GM18507 (cell line): ENCODE measurements at places on chromosomes 1 and 21.

- DNase-seq, result no peak
Measured at GRCh38 chr21:45994759-45995685, 13.5 kb downstream of the COL6A1 start.

GRCh38 chr1:37040261-37040660, 5.9 kb upstream of the GRIK3 start:
- no peak for DNase-seq

DNA sequence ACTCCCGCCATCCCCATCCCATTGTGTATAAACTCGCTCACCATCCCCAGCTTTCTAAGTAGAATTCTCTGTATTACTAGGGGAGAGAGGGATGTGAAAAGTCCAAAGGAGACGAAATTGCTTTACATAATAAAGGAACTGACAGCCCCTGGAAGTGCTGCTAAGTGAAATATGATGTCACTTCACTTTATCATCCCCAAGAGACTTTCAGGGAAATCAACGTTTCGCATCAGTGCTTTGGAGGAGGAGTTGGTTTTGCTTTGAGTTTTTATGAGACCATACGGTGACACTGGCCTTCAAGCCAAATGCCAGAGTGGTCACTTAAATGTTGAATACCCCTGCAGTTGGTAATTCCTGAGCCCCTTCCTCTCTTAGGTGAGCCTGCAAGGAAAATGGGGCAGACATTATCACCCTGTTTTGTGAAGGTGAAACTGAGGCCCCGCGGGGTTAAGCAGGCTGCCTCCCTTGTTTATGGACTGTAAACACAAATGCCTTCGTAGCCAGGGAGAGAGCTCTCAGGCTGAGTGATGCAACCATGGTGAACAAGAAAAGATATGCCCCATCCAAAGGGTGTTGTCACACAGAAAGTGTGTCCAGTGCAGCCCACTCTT, 58.4 kb upstream of the KAZN start:
- no peak for DNase-seq

DNA sequence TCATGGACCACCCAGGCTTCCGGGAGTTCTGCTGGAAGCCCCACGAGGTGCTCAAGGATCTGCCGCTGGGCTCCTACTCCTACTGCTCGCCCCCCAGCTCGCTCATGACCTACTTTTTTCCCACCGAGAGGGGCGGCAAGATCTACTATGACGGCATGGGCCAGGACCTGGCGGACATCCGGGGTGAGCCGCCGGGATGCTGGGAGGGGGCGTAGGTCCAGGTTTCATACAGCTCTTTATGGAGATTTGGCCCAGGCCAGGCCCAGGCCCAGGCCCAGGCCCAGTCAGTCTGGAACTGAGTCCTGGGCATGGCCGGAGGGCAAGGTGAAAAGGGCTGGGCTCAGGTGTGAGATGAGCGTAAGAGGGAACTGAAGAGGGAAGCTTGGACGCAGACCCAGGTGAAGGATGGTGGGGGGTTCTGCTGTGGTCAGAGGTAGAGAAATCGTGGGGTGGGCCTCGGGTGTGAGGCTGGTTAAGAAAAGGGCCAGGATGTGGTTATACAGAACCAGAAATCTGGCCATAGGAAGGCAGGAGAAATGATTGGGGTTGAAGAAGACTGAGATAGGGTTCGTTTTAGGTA, 23.0 kb downstream of the DISP3 start:
- DNase-seq, result no peak

- no peak for DNase-seq
Measured at GRCh38 chr1:240739139-240739538, 127.2 kb upstream of the GREM2 start.

DNA sequence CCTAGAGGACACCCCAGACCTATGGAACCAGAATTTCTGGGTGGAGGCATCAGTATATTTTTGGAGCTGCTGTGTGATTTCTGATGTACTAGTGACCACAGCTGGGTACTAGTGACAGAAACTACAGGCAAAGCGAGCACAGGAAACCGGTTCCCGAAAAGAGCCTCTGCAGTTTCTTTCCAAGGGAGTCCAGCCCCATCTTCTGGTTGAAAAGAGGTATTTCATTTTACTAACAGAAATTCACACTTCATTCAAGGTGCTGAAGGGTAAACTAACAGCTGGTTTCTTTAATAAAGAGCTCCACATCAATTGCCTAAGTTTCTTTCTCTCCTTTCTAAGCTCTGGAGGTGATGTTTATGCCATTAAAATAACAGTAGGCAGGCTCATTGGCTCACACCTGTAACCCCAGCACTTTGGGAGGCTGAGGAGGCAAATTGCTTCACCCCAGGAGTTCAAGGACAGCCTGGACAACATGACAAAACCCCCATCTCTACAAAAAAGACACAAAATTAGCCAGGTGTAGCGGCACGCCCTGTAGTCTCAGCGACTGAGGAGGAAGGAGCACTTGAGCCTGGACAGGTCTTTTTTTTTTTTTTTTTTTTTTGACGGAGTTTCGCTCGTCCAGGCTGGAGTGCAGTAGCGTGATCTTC, 22.0 kb downstream of the THAP3 start:
- DNase-seq, result no peak

DNA sequence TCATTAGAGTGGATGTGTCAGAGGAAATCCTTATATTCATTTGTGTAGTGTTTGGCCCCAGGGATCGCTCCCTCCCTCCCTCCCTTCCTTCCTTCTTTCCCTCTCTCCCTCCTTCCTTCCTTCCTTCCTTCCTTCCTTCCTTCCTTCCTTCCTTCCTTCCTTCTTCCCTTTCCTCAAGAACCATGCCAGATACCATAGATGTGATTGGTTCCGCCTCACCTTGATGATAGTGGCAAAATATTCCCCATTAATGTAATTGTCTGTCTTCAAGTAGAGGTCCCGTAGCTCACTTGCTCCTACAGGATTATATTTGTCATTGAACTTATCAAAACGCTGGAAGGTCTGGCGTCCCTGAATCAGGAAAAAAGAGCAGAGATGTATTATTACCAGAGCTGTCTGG, 7.8 kb upstream of the DENND2C start:
- DNase-seq, result no peak

- no peak for DNase-seq
Measured at GRCh38 chr1:35524106-35524505, 33.1 kb downstream of the KIAA0319L start.

DNA sequence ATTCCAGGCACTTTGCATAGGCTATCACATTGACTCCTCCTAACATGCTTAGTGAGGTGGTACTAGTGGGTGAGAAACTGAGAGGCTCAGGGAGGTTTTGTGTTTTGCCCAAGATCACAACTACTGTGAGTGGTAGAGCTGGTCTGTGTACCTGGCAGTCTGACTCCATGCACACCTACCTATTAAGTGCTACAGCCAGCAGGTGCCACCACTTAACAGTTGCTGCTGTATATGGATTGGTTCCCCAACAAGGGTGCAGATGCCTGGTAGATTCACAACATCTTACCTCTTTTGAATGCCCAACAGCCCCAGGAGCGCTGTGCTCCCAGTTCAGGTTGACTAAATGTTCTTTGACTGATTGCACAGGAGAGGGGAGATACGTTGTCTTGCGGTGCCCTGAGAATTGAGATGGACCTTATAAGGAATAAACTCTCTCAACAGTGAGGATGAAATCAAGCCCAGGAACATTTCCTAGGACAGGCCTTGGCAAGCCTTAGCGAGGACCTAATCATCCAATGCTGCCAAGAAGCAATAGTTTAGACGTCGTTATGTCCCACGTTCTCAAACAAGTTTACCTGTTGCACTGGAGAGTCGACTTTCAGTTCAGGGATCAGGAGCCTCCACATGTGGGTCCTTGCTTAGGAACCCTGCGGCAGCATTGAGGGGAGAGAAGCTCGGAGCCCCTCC, 78.9 kb upstream of the F3 start:
- no peak for DNase-seq

- no peak for DNase-seq
Measured at GRCh38 chr1:13830170-13830569, 130.2 kb downstream of the PRDM2 start.

DNA sequence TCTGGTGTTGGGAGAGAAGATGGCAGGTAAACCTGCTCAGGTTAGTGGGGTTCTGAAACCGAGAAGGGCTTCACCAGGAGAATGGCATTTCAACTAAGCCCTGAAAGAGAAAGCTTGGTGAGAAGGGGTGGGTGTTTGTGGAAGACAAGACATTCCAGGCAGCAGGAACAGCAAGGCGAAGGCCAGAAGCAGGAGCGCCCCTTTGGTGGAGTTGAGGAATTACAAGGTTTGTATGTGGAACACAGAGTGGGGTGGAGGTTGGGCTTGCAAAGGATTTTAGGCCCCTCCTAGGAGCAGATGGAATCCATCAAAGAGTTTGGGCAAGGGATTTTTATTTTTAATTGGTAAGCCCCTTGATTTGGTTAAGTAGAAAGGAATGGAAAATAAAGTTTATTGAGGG, 24.8 kb upstream of the ELOA start:
- no peak for DNase-seq

GRCh38 chr1:181726320-181727012, 243.1 kb downstream of the CACNA1E start:
- DNase-seq, result no peak
